ENCODE measurements at places on chromosomes 7 and 10. TPM values are rescaled to one million over a fixed set of nuclear protein-coding genes. Genes with fewer than 3 reads are reported as not detected.

GRCh38 chr10:124566222-124566888 is 104.7 kb downstream of the LHPP start:
- DNase-seq: peak; percentile 12
- H3K4me3 ChIP-seq: no peak overlapping the region
- no peaks in the 10 kb centered on the region for H3K36me3 ChIP-seq
- H3K27me3 ChIP-seq: no peaks in the 10 kb centered on the region
- no peak overlapping the region for H3K27ac ChIP-seq
- no peaks in the 10 kb centered on the region for H3K4me1 ChIP-seq

Gene SPRN
- total RNA-seq: 0.52 TPM

DNA sequence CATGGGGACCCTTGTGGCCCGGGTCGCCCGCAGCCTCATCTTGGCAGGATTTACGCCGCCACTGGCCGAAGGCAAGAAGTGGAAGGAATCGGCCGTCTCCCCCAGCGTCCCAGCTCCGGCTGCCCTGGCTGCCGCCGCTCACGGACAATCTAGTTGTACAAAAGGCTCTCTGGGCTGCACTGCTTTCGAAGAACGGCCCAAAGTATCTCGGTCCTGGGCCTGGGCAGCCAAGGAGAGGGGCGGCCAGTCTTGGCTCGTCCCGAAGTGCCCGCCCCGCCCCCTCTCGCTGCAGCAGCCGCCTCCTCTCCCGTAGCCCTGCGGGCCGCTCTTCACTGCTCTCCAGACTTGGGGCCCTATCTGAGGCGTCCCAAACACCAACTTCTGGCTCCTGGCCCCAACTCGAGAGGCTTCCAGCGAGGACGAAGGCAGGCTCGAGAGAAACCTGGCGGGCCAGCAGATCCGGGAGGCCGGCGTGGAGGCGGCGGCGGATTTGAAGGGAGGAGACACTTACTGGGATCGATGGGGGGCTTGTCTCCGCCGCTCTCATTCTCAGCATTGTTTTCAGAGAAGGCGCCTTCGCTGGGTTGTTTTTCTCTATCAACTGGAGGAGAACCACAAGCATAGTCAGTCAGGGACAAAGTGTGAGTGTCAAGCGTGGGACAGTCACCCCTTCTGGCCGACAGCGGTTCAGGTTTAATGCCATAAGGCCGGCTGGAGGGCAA is 809 bp downstream of the HOXA9 start:
- H3K4me3 ChIP-seq: peak overlapping the region; percentile 5
- no peaks in the 10 kb centered on the region for H3K36me3 ChIP-seq
- H3K4me1 ChIP-seq: peaks cover 75% of the 10 kb centered on the region
- peak overlapping the region; percentile 61 for H3K27ac ChIP-seq
- no peak for DNase-seq

DNA sequence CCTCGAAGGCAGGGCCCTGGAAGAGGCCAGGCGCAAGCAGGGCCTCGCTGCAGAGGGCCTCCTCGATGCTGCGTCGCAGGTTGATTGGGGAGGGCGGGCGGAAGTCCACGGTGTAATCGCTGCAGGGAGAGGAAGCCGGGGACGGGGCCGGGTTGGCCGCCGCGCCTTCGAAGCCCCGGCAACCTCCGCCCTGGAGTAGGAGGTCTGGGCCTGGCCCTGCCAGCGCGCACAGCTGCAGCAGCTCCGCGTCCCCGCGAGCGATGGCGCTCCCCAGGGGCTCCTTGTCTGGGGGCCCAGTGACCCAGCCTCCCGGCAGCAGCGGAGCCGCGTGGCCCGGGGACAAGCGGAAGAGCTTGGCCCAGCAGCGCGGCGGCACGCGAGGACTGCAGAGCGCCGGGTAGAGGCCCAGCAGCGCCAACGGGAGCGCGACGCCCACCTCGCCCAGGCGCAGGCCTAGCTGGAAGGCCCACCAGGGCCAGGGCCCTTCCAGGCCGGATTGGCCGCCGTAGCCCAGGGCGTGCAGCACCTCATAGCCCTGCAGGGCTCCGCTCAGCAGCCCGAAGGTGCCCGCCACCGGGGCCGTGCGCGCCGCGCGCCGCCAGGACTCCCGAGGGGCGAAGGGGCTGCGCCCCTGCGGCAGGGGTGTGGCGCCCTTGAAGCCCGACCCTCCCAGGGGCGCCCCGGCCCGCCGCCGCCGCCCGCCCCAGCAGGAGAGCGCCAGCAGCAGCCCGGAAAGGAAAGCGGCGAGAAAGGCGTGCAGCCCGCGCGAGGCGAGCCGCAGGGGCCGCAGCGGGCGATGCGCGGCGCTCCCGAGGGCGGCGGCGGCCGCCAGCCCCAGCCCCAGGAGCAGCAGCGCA is 7.8 kb upstream of the RBM28 start:
- H3K27ac ChIP-seq: no peak overlapping the region
- no peaks in the 10 kb centered on the region for H3K36me3 ChIP-seq
- peaks cover 64% of the 10 kb centered on the region for H3K27me3 ChIP-seq
- no peaks in the 10 kb centered on the region for H3K4me1 ChIP-seq

DNA sequence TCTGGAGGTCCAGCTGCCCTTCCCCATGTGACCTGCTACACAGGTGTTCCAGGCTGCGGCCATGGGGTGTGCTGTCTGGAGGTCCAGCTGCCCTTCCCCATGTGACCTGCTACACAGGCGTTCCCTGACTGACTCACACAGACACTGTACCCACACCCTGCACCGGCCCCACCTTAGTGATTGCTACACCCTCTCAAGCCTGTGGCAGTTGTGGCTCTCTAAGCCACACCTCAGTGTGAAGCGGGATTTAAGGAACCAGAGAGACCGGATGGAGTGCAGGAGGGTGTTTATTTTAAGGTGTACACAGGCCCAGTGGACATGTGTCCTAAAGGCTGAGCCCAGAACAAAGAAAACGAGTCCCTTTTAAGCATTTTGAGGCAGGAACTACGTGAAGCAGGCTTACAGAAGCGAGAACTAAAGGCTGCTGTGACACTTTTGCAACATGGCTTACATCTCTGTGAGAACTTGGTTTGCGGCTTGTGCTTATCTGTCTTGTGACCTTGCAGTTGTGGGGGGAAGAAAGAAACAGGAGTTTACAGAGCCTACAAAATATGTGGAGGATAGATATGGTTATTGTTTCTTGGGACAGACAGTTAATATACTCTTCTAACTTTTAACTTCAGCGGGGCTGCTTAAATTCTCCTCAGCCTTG is 326.4 kb downstream of the PAXIP1 start:
- H3K27ac ChIP-seq: no peak overlapping the region
- no peak overlapping the region for H3K4me3 ChIP-seq
- H3K27me3 ChIP-seq: no peaks in the 10 kb centered on the region

GRCh38 chr10:31878486-31878885 is 50.1 kb downstream of the ARHGAP12 start:
- H3K4me1 ChIP-seq: no peaks in the 10 kb centered on the region
- no peaks in the 10 kb centered on the region for H3K27me3 ChIP-seq
- no peaks in the 10 kb centered on the region for H3K36me3 ChIP-seq
- no peak overlapping the region for H3K4me3 ChIP-seq
- DNase-seq: no peak

Gene SLC26A5
- 1.0 TPM for total RNA-seq

DNA sequence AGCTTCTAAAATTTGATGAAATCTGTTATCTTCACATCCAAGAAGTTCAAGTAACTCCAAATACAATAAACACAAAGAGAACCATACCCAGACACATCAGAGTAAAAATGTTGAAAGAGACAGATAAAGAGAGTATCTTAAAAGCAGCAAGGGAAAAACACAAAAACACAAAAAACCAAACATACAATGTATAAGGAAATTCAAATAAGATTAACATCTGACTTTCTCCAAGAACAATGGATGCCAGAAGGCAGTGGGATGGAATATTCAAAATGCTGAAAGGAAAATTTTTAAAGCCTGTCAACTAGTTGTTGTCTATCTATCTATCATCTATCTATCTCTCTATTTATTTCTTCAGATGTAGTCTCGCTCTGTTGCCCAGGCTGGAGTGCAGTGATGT is 72.4 kb upstream of the MKLN1 start:
- H3K4me1 ChIP-seq: no peaks in the 10 kb centered on the region
- no peak overlapping the region for H3K27ac ChIP-seq
- no peaks in the 10 kb centered on the region for H3K36me3 ChIP-seq
- H3K27me3 ChIP-seq: no peaks in the 10 kb centered on the region
- DNase-seq: no peak
- no peak overlapping the region for H3K4me3 ChIP-seq
